AG04449 (cell line): ENCODE measurements at places on chromosomes 16 and 17.
A peak's percentile ranks its signal among the peaks of the same experiment; 100 is the strongest.

- DNase-seq = no peak
Measured at GRCh38 chr17:42537156-42537805, 1.2 kb downstream of the NAGLU start.

GRCh38 chr17:11493936-11494335 is 104.3 kb upstream of the DNAH9 start:
- DNase-seq = no peak

GRCh38 chr17:4542003-4542725 is 13.0 kb downstream of the MYBBP1A start:
- no peak for DNase-seq

DNA sequence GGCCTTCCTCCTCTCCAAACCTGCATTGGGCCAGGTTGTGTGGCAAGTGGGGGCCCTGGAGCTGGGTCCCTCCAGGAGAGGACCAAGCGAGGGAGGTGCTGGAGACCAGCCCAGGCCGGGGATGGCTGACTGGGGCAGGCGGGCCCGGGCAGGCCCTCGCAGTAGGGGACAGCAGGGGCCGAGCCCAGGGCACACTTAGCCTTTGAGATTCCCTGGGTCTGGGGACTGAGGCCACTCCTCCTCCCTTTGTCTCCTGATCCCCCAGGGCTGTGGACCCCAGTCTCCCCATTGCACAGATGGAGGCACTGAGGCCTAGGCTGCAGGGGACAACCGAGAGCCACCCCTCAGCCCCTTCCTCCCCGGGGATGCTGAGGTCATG is 5.2 kb downstream of the FOXJ1 start:
- no peak for DNase-seq

DNA sequence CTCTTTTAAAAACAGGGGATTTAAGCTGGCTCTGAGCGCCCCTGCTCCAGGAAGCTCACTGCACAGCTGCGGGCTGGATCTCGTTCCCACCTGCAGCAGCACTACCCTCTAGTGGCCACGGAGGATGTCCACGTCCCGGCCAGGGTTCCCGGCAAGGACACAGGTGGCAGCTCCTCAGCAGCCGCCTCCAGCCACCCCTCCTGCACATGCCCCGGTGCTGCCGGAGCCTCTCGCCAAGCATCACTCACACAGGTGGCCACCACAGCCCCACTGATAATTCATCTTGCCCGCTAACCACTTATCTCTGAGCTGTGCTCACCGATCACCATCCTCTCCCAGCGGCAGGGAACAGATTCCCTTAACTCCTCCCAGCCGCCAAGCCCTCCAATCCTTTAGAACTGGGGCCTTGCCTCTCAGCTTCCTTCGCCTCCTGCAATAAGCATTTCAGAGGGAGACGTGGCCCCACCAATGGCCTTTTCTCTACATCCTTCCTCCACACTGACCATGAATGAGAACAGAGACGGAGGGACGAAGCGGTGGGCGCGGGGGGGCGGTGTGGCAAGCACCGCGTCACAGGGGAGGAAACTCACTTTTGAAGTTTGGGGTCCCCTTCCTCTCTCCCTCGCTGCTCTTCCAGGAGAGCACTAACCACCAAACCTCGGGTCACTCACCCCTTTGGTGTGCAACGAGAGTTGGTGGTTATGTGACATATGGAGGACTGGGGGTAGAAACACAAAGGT is 222.1 kb downstream of the RBFOX3 start:
- no peak for DNase-seq

- DNase-seq = no peak
Measured at GRCh38 chr16:55323637-55324271, at the start of gene IRX6. Gene IRX6, plus strand, starts transcription at chr16:55324203. Its CDS starts 889 bp downstream, at chr16:55325092.

DNA sequence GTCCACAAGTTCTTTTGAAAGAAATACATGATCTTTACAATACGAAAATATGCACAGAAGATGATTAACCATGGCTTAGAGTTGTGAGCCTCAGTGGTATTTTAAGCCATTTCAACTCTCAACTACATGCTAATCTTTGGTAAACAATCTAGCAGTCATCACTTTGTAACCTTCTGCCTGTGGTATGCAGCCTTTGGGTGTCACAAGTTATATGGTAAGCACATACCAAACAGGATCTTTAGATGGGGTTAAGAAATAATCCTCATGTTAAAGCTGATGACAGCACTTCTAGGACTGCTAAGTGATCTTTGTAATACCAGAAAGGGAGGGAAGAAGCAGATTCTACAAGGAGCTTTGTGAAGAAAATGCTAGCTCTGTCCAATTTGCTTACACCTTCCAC is 74.3 kb downstream of the CA4 start:
- DNase-seq = no peak

GRCh38 chr16:85612801-85613603 is at the start of gene GSE1:
Gene GSE1, plus strand, starts transcription at chr16:85613322. Its CDS starts 70 bp downstream, at chr16:85613392.
- no peak for DNase-seq

DNA sequence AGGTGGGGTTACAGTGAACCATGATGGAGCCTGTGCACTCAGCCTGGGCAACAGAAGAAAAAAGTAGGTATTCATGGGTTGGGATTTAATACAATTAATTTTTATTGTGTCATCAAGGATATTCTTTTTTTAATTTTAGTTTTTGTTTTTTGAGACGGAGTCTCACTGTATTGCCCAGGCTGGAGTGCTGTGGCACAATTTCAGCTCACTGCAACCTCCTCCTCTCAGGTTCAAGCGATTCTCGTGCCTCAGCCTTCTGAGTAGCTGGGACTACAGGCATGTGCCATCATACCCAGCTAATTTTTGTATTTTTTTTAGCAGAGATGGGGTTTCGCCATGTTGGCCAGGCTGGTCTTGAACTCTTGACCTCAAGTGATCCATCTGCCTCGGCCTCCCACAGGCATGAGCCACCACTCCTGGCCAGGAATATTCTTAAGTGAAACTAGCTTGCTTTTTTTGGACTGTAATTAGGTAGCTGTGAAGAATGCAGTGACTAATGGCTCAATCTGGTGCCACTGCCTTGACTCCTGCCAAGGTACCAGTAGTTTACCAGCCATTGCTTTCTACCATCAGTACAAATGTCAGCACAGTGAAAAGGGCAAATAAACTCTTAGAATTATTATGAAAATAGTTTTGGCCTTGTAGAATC is 4.8 kb downstream of the PPM1D start:
- peak; percentile 47 for DNase-seq

DNA sequence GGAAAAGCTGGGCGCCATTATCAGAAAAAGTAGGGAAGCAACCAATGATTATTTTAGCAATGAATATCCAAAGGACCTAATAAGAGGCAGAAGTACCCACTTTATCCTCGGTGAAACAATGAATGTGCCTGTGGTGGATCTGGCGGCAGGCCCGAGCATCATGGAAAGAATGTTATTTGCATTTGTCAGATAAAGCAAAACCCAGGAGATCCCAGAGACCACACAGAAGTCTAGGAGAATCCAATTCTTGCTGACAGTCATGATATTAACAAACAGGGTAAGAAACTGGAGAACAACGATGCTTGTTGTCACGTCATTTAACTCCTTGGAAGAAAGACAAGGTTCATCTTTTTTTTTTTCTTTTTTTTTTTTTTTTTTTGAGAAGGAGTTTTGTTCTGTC is 12.0 kb upstream of the TNRC6A start:
- DNase-seq = no peak

DNA sequence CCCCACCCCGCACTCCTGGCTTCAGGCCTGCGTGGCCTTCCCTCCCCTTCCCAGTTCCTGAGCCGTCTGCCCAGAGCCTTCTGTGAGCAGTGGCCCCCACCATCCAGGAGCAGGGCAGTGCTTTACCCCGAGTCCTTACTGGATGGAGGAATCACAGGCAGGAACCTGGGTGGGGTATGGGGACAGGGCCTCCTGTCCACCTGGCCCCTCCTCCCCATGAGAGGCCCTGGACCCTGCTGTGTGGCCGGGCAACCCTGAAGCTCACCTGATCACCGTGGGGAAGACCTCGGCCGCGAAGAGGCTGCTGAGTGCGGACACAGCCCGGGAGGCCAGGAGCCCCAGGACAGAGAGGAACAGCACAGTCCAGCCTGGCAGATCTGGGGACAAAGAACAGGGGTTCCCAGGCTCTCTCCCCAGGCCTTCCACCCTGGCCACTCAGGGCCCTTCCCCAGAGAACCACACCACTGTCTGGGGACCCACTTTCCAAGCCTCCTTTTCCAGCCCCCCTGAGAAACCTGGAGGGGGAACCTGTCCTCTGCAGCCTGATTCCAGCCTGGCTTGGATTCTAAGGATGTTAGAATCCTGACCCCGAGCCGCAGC is 3.2 kb downstream of the SLC22A31 start:
- DNase-seq = no peak

DNA sequence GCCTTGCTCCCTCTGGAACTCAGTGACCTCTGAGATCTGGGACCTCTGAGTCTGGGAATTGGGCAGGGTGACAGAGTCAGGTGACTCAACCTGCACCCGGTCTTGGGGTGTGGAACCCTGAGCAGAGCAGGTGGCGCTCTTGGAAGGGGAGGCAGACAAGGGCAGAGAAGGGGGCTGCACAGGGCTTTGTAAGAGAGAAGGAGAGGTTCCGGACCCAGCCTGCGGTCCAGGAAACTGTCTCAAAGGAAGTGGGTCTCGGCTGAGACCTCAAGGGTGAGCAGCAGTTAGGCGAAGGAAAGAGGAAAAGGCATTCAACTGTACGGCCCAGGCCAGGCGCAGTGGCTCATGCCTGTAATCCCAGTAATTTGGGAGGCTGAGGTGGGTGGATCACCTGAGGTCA is 10.0 kb upstream of the RIPOR1 start:
- DNase-seq = no peak

DNA sequence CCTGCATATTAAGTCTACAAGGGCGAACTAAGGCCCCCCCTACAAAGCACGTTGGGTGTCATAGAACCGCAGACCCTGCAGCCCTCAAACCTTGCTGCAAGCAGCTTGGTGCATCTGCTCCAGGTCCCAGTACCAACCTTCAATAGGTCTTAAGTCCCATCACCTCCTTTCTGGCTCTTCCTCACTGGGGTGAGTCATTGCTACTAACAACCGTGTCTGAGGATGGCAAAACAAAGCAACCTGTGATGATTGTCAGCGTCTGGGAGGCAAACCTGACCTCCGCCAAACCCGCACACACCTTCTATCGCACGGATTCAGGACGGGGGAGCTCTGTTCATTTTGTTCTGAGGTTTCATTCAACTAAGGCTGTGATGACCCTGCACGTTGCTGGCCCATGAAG is 138.9 kb downstream of the SLC39A11 start:
- no peak for DNase-seq

DNA sequence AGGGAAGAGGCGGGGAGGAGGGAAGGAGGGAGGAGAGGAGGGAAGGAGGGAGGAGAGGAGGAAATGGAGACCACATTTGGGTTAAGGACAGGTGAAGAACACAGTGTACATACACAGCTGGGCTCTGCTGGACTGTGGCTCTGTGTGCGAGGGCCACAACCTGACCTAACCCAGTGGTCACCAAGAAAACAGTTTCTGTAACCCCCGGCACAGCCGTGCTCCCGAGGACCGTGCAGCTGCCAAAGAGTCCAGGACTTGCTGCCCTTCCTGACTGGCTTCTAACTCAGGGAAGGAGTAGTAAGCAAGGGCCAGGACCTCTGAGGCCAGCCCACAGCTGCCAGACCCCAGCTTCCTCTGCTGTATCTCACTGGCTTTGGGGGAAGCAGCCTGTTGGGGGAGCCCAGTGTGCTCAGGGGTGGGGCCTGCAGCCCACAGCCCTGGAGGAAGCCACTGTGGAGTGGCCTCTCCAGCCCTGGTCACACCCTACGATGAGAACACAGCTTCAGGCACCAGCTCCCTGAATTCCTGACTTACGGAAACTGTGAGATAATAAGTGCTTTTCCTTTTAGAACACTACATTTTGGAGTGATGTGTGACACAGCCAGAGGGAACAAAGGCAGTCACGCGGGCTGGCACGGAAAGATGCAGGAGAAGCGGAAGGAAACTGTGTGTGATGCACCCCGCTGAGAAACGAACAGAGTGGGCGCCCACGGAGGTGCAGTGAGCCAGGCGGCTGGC is 32.3 kb downstream of the SLC7A5 start:
- no peak for DNase-seq

DNA sequence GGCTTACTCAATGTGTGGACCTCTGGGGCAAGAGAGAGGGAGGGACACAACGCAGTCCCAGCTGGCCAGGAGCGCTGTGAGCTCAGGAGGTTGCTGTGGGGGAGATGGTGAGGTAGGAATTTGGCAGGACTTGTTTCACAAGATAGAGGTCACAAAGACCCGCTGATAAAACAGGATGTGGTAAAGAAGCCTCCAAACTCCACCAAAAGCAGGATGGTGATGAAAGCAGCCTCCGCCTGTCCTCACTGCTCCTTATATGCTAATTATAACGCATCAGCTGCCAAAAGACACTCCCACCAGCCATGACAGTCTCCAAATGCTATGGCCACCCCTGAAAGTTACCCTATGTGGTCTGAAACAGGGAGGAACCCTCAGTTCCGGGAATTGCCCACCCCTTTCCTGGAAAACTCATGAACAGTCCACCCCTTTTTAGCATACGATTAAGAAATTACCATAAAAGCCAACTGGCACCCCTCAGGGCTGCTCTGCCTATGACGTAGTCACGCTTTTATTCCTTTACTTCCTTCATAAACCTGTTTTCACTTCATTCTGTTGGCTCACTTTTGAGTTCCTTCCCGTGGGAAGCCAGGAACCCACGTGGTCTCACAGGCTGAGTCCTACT is 5.3 kb upstream of the EIF4A3 start:
- no peak for DNase-seq

GRCh38 chr16:73413091-73413829 is 365.3 kb upstream of the ZFHX3 start:
- no peak for DNase-seq

- no peak for DNase-seq
Measured at GRCh38 chr17:27009087-27009486, 284.8 kb upstream of the WSB1 start.

DNA sequence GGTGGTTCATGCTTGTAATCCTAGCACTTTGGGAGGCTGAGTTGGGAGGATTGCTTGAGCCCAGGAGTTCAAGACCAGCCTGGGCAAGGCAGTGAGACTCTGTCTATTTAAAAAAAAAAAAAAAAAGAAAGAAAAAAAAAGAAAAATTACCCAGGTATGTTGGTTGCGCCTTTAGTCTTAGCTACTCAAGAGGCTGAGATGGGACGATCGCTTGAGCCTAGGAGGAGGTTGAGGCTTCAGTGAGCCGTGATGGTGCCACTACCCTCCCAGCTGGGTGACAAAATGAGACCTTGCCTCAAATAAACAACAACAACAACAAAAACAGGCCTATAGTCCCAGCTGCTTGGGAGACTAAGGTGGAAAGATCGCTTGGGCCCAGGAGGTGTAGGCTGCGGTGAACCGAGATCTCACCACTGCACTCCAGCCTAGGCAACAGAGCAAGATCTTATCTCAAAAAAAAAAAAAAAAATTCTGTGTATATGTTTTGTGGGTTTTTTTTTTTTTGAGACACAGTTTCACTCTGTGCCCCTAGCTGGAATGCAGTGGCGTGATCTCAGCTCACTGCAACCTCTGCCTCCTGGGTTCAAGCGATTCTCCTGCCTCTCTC is 12.5 kb upstream of the ANKRD40CL start:
- no peak for DNase-seq
